ENCODE measurements at places on chromosomes 13 and 19.

GRCh38 chr19:41238244-41238643 lies 19.2 kb downstream of the AXL start:
- DNase-seq: no peak

DNA sequence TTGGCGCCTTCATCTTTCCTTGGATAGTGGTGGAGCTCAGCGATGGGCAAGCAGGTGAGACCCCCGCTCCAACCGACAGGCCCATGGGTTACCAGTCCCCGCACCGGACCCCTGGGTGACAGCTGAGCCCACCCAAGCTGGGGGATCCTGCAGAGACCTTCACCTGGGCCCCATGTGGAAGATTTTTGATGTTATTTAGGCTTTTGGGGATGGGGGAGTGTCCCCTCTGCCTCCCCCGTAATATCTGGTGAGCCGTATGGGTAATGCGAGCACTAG lies 4.9 kb upstream of the LILRA5 start:
- DNase-seq: no peak

GRCh38 chr13:46343279-46343994 lies 43.6 kb downstream of the RUBCNL start:
- no peak for DNase-seq

- no peak for DNase-seq
Measured at GRCh38 chr19:17942181-17942580, 9.4 kb downstream of the CCDC124 start.

DNA sequence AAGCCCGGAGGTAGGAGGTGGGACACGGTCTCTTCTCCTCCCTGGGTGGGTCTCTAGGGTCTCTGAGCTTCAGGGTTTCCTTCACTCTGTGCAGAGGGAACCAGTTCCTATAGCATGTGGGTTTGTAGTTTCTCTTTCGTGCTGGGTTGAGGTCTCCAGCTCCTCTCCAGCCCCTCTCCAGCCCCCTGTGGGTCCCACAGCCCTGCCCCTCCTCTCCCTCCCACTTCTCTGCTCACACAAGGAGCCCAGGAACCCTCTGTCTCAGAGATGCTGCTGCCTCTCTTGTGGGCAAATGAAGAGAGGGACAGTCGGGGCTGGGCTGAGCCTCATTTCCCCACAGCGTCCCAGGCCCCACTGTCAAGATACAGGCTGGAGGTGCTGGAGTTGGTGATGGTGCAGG lies 1.4 kb downstream of the SIGLEC7 start:
- DNase-seq: no peak

DNA sequence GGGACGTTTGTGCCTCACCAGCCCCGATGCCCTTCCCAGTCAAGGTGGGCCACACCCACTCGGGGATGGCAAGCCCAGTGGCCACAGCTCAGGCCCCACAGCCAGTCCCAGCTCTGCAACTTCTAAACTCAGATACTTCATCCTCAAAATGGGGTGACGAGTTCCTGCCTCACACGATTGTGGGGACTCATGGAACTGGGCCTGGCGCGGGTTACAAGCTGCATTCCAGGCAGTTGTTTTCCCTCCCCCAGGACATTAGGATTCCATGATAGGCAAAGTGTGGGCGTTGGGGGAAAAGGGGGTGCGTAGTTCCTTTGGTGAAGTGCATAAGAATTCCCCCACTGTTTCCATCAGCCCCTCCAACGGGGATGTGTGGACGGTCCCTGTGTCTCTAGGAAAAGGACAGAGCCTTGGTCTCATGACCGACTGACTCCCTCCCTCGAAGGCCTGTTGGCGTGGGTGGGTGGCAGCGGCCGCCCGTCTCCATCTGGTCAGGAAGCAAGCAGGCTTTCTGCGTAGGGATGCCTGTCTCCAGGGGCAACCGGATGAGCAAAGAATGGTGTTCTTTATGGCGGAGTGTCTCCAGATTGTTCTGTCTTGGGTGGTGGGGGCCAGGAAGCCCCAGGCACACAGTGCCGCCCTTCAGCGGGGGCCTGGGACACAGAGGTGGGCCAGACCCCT lies 21.1 kb upstream of the NPAS1 start:
- DNase-seq: no peak

DNA sequence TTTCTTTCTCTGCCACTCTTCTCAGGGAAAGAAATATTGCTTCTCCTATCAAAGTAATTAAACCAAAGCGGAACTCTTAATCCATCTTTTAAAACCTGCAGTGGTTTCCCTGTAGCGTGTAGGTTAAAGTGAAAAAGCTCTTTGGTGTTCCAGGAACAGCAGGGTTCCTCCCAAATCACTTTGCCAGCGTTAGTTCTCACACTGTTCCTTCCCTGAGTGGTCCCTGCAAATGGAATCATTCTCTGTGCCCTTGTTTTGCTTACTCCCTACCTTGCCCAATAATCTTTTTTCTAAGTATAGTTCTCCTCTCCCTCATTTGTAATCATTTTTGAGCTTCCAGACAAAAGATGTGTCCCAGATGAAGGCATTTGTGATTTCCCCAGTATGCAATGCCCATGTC lies 207.5 kb downstream of the HS6ST3 start:
- no peak for DNase-seq

DNA sequence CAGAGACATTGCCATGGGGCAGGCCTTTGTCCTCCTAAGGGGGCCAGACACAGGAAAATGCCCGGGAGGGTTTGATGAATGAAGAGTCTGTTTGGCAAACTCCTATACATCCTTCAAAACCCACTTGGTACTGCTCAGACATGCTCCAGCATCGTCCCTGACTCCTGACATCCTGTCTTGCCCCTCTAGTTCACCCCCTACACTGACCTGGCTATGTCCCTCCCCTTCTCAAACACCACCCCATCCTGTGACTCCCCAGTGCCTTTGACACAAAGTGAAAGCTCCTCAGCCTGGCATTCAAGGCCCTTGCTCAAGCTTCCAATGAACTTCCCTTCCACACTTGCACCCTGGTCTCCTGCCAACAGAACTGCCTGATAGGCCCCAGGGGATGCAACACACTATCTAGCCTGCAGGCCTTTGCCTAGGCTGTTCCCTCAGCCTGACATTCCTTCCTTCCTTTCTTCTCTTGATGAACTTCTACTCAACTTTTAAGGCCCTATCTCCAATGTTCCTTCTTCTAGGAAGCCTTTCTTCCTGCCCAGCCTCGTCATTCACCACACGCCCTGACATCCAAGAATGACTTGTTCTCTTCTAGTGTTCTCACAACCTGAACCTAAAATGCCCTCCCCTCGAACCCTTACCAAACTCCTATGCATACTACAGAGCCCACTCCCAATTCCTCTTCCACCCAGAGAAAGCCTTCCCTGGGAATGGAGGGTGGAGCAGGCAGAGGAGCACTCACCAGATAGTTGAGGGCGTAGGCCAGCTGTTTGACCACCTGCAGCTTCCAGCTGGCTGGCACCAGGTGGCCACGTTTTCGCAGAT lies 12.4 kb downstream of the JAK3 start:
- no peak for DNase-seq

DNA sequence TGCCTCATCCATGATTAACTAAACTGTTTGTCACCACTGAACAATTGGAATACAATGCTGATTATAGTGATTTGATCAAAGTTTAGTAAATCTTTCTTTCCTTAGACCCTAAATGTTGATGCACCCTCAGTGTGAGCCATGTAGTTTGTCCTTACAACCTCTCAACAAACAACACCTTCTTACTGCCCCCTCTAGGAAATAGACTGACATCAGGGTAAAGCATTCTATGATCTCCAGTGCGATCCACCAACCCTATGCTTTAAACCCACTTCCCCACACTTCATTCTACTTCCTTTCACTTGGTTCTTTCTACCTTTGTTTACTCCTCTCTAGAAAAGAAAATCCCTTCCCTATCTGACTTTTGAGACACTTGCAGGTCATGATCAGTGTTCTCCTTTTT lies 1842.5 kb upstream of the PRR20A start:
- no peak for DNase-seq

DNA sequence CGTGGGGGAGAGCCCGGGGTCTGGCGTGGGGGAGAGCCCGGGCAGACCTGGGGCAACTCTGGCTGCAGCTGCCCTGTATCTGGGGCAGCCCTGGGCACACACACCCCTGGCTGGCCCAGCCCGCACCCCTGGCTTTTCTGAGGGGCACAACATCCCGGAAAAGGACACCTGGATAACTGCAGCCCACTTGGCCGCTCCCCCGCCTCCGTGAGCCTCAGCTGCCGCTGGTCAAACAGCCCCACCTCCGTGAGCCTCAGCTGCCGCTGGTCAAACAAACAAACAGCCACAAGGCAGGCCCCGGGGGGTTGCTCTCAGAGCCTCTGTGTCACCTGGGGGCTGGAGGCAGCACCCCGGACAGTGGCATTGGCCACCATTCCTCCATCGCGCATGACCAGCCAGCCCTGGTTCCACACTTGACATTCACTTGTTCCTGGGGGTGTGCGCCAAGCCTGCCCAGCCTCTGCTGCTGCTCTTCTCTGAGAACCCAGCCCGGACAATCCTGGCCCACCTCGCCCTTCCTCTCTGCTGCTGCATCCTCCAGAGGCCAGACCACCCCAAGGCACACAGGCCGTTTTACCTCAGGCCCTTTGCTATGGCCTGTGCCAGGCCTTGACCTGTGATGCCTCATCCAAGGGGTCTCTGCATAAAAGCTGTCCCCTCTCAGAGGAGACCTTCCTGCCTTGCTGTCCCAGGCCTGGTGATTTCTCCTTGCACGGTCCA lies 19.9 kb downstream of the CEBPG start:
- no peak for DNase-seq

- DNase-seq: no peak
Measured at GRCh38 chr13:91076830-91077229, 270.7 kb upstream of the MIR17HG start.

GRCh38 chr13:59488436-59488835 lies 675.3 kb downstream of the DIAPH3 start:
- no peak for DNase-seq

All from NCI-H187 (cell line).